ENCODE measurements at places on chromosomes 11 and 22.

DNA sequence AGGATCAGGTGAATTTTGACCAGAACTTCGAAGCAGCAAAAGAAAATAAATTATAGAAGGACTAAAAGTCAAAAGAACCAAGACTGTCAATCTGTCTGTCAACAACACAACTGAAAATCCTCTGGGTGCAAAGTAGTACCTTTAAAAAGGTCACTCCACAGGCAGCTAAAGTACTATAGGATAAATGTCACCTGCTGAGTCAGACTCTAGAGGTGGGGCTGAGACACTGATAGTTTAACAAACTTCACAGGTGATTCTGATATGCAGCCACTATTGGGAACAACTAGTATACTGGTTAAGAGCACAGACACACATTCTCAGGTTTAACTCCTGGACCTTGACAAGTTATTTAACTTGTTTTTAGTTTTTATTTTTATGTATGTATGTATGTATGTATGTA lies 107.3 kb downstream of the FCHSD2 start:
- no peak for DNase-seq

DNA sequence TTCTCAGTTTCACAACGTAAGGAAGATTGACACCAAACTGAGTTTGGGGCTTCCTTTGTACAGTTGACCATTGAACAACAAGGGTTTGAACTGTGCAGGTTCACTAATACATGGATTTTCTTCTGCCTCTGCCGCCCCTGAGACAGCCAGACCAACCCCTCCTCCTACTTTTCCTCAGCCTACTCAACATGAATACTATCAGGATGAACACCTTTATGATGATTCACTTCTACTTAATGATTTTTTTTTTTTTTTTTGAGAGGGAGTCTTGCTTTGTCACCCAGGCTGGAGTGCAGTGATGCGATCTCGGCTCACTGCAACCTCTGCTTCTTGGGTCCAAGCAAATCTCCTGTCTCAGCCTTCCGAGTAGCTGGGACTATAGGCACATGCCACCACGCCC lies 14.6 kb downstream of the RBM4 start:
- DNase-seq, result no peak

GRCh38 chr11:114124601-114125144 lies 65.2 kb downstream of the ZBTB16 start:
- no peak for DNase-seq

DNA sequence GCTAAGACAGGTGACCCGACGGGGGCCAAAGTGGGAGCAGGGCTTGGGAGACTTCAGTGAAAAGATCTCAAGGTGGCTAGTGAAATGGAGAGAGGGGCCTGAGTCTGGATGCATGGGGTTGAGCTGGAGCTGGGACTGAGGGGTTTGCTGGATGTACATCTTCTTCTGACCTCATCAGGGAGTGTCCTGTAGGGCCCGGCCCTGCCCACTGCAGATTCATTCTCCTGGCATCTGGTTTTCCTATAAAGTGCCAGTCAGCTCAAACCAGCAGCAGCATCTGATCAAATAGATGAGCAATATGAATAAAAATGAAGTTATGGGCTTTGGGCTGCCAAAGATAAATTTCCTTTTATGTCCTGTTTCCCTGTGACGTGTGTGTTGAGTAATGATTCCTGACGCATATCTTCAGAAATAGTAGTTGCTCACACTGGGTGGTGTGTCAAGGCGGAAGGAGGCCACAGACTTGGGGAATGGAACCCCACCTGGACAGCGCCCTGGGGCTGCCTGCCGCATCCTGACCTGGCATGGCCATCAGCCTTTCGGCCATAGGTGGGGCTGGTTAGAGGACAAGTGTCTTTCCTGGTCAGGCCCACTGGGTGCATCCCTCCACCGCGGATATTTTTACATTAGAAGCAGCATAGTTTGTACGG lies 135.4 kb downstream of the OSBP2 start:
- no peak for DNase-seq

GRCh38 chr22:26800858-26801257 lies 143.5 kb downstream of the MIAT start:
- peak; percentile 15 for DNase-seq

DNA sequence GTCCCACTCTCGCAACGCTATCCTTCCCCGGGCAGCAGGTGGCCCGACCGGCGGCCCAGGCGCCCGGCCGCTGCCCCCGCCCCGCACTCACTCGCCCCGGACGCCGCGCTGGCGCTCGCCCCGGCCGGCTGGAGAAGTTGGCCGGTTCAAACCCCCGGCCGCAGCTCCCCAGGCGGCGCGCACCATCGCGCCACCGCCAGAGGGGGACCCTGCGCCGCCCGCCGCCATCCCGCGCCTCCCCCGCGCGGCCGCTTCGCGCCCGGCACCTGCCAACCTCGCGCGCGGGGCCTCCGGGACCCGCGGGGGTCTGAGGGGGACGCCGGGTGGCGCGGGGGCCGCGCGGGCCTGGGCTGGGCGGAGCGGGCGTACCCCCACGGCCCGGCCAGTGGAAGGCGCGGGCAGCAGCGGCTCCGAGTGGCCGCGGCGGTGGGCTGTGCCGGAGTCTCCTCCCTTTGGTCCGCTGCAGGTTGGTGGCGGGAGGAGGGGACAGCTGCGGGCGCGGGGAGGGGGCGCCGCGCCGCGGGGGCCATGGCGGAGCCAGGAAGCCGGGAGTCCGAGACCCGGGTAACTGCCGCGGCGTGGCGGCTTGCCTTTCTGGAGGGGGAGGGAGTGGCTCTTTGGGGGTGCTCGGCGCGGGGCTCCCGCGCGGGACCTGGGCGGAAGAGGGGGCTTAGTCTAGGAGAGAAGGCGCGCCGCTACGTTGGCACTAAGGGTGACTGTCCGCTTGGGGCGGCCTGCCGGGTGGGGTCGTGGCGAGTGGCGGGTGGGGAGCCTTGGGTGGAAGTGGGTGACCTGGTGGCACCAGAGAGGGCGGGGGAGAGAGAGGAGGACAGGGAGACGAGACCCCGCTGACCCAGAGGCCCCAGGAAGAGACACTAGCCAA lies at the start of the genes MPST and TST:
TSS of gene MPST (plus strand) at position 434 of the 883 bp plus-strand sequence. CDS start at position 529, 95 bp downstream.
TSS of gene TST (minus strand) at position 139 of the 883 bp plus-strand sequence. CDS start 715 bp downstream, outside the sequence.
- peak; percentile 62 for DNase-seq

DNA sequence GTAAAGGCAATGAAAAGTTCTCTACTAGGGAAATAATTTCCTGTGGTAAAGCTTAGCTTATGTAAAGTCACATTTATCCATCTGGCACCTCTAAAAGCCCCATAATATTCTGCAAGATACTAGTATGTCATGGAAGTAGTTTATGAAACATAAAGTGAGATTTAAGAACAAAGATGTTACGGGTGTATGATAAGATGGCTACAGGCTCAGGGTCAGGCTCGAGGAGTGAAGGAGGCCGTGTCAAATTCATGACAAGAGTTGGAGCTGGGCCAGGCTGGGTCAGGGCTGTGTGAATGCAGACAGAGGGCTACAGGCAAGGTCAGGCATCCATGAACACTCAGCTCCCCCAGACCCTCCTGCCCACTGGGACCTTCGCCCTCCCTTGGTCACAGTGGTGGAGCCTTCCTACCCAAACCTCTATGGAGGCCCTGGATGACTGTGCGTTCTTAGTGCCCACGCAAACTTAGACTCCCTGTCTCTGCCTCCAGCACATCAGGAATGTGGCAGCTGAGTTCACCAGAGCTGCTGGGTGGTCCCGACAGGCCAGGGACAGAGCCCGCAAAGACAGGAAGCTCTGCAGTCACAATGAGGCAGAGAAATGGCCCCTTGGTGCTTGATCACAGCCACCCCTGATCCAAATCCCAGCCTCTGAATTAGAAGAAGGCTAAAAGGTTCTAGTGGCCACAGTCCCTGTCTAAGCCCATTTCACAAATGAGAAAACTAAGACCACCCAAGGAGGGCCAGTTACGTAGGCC lies 14.8 kb downstream of the IGLL5 start:
- DNase-seq, result no peak

- DNase-seq, result no peak
Measured at GRCh38 chr11:86234831-86235461, 9.6 kb upstream of the EED start.

GRCh38 chr11:23680488-23681230 lies 816.2 kb upstream of the LUZP2 start:
- DNase-seq, result no peak

DNA sequence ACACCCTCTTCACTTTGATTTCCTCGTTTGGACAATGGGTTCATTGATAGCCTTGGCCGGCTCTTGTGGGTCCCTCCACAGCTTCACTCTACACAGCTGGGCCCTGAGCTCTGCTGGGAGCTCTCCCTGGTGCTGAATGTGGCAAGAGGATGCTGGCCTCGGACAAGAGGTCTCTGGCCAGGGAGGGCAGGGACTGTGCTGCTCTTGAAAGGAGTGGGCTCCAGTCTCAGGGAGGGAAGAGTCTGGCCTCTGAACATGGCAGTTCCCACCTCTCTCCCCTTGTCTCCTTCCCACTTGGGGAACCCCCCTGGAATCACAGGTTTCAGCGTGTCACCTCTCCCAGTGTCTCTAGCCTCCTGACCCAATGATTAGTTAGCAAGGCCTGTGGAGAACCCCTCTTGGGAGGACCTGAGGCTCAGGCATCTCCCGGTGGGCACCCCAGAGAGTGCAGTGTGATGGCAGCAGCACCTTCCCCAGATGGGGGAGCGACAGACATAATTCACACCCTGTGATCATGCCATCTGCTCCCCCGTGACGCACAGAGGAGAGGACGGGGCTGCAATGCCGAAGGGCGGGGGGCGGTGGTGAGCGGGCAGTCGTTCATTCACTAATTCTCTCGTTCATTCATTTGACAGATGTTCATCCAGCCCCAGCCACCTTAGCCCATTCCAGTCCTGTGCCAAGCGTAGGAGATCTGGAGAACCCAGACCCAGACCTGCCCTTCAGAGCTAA lies 2.8 kb upstream of the CABP7 start:
- peak; percentile 84 for DNase-seq

- DNase-seq, result no peak
Measured at GRCh38 chr22:36237462-36238372, 1.6 kb downstream of the APOL2 start.

DNA sequence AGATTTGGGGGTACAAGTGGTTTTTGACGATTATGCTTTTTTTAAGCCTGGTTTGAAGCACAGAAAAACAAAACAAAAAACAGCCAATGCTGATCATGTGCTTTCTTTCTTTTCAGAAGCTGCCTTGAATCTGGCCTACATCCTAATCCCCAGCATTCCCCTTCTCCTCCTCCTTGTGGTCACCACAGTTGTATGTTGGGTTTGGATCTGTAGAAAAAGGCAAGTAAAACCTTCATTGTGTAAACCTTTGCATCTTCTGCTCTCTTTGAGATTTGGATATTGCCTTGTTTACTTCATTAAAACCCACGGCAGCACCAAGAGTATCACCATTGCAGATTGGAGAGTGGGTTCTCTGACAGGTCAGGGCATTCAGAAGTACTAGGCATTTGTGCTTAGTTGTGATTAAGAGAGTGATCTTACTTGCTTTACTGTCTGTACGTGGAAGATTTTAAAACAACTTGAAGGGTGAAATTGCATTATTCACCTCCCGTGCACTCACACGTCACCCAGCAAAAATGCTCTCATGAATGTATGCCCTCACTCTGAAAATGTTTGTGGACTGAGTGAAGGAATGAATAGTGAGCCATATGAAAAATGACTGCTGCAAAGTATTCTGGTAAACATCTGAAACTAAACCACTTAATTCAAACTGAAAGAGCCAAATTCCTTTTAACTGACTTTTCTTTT lies 17.0 kb downstream of the LAYN start:
- DNase-seq, result no peak

DNA sequence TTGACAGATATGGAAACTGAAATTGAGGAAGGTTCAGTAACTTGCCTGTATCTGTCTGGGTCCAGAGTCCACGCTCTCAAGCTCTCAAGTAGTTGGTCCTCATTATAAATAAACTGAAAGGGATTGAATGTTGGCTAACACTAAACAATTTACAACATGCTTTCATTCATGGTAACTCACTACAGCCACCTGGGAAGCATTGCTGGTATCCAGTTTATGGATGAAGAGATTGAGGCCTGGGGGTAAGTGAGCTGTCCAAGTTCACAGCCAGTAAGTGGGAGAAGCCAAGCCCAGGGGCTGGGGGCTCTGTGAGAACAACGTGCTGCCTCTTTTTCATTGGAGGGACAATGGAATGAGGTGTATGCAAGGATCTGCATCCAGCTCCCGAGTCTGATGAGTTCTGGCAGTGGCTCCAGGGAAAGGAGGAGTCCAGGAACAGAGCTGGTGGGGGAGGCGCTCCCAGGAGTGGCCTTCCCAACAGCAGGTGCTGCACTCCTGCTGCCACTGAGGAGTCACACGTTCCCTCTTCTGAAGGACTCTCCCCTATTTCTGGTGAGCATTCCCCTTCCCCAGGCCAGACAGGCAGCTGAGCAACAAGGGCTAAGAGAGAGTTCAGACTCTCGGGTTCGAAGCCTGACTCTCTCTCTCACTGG lies 175.8 kb downstream of the CSNK2A3 start:
- DNase-seq, result no peak
